Right lung (tissue), 10 donors: ENCODE measurements at places on chromosomes 3 and 15. TPM values are rescaled to one million over a fixed set of nuclear protein-coding genes. Genes with fewer than 3 reads are reported as not detected.
A peak's percentile ranks its signal among the peaks of the same experiment; 100 is the strongest.

GRCh38 chr3:119585856-119586570 is 6.7 kb downstream of the ADPRH start:
- no peak for DNase-seq

DNA sequence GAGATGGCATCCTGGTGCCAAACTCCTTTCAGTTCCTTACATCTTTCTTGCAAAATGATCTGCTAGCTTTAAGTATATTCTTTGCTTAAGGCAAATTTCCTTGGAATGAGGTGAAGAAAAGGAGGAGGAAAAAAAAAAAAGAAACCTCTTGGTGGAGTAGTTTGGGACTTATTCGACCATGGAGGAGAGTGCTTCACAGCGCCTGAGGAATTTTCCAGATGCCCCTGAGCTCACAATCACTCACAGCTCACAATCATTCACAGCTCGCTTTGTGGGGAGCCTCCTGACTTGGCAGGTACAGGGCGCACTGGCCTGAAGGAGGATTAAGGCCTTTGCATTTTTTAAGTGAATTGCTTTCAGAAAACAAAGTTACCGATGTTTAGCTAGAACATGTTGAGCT is 53.9 kb downstream of the BOC start:
- DNase-seq = no peak

- DNase-seq = no peak
Measured at GRCh38 chr3:49793486-49794085, 6.1 kb downstream of the CDHR4 start.

The DPH6 gene
- polyA plus RNA-seq = 15.5 TPM

- no peak for DNase-seq
Measured at GRCh38 chr3:72067721-72068120, 282.8 kb upstream of the PROK2 start.

The PLA2G4D gene
- polyA plus RNA-seq = 0.12 TPM

DNA sequence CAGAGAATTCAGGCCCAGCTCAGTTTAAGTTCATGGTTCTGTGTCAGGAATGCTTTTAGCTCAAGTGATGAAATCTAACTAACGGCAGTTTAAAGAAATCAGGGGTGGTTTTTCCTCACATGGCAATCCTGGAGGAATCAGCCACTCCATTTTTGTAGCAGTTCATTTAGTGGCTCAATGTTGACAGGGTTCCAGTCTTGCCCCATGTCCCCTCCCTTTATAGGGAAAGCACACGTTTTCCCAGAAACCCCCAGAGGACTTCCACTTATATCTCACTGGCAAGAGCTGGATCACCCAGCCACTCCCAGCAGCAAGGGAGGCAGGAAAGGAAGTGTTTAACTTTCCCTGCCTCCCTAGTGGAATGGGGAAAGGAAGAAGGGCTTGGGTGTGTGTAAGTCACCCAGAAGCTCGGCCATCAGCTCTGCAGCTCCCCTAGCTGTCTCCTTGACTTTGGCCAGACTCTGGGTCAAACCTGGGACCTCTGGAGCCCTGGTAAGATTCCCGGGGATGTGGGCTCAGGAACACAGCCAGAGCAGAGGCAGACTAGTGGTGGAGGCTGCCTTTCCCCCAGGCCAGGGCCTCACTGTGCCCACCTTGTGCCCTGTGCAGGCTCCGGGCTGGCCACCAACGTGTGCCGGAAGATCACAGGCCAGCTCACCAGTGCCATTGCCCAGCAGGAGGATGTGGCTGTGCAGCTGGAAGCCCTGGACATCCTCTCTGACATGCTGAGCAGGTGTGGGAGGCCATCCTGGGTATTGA is 11.3 kb downstream of the CAND2 start:
- no peak for DNase-seq

DNA sequence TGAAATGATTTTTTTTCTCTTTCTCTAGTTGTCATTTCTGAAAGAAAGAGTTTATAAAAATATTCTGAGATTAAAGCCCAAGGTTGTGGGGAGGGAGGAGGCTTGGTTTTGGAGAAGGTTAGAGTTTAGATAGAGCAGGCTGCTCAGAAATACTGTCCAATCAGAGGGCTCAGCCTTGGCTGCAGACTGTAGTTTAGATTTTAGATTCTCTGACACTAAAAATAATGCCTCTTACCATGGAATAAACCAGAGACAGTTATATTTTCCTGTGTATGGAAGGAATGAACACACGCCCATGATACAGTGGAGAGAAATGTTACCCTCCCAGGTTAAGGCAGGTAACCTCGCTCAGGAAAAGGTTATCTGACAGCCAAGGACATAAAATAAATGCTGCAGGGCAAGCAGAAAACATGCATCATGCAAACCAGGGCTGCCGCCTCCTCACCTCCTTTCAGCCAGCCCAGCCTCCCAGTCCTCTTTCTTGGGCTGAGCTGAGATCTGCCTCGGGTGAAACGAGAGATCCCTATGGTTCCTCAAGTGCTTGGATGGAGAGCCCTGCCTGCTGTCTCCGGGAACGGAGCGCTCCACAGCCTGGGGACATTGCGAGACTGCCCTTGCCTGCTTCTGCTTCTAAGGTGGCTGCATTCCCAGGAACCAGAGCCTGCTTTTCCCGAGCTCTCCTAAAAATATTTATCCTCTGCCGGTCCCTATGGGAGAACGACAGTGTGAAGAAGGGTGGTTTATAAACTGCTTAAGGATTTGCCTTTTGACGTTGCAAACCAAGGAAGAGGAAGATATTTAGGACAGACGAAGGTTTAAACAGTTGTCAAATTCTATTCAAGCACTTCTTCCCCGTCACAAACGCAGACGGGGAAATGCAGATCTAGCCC is 848 bp downstream of the NCEH1 start:
- peak; percentile 12 for DNase-seq

The IL16 gene
- 15.3 TPM for polyA plus RNA-seq

- no peak for DNase-seq
Measured at GRCh38 chr3:67459796-67460195, 194.6 kb downstream of the SUCLG2 start.

DNA sequence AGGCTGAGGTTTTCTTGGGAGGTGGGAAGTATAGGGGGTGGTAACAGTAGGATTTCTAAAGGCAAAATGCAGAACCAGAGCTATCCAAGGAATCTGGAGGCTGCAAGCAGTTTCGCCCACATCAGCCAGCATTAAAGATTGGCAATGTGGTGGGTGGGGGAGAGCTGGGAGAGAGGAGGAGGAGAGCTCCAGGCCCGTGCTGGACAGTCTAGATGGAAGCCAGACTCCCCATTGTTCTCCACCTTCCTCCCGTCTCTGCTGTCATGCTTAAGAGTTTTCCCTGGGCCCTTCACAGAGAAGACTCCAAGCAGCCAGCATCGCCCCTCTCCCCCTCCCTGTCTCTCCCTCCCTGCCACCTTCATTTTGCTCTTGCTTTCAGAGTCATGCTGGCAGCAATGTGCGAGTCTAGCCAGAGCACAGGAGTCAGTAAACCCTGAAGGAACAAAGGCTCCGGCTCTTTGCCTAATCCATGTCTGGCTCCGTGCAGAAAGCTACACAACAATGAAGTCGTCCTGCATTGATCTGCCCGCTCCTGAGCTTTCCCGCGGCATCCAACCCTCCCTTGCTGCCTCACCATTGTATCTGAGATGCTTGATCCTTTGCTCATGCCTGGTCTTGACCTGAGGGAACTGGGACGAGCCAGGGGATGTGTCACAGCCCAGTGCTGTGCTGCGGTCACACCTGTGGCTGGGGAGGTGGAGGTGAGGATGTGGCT is 282.9 kb downstream of the NTRK3 start:
- DNase-seq = no peak

The GOLGA8T gene
- polyA plus RNA-seq = 0.21 TPM

GRCh38 chr3:141307351-141308059 is 60.8 kb upstream of the ZBTB38 start:
- no peak for DNase-seq

- no peak for DNase-seq
Measured at GRCh38 chr15:35167675-35168074, 82.6 kb upstream of the NANOGP8 start.

DNA sequence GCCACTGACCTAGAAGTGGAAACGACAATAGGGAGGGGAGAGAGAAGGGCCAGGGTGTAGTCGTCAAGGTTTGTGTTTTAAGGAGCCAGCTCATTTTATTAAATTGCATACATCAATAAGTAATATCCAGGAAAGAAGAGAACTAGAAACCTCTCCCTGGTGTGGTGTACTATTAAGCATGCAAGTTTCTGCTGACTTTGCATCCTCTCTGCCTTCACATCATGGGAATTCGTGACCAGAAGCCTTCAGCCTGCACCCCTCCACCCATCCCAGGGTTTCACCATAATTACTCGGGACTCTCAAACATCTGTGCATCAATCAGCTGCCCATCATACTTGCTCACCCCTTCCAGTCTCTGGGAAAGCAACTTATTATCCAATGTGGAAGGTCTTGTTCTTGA is 70.9 kb upstream of the UBE3A start:
- DNase-seq = no peak

GRCh38 chr3:73327052-73327451 is 265.6 kb downstream of the EBLN2 start:
- DNase-seq = no peak

DNA sequence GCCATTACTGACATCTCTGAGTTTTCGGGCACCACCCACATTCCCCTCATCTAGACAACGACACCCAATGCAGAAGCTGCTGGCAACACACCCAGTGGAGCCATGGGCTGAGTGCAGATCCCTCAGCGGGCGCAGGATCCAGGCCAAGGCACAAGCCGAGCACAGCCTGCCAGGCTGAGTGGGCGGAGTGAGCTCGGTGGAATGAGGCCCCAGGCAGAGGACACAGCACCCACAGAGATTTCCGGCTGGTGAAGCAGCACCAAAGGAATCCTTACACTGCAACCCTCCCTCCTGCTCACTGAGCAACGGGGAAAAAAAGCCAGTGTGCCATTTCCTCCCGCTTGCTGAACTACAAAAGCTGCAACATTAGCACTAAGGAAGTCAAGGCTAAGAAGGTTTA is 34.3 kb downstream of the ZMAT3 start:
- DNase-seq = no peak

- DNase-seq = no peak
Measured at GRCh38 chr15:34039790-34040113, 748 bp upstream of the AVEN start.

- DNase-seq = no peak
Measured at GRCh38 chr3:47428662-47429061, 47.1 kb downstream of the SCAP start.

- no peak for DNase-seq
Measured at GRCh38 chr15:80286055-80286454, 34.0 kb upstream of the CTXND1 start.

- DNase-seq = peak; percentile 74
Measured at GRCh38 chr3:51975852-51976549, 1.1 kb downstream of the ABHD14A start.

DNA sequence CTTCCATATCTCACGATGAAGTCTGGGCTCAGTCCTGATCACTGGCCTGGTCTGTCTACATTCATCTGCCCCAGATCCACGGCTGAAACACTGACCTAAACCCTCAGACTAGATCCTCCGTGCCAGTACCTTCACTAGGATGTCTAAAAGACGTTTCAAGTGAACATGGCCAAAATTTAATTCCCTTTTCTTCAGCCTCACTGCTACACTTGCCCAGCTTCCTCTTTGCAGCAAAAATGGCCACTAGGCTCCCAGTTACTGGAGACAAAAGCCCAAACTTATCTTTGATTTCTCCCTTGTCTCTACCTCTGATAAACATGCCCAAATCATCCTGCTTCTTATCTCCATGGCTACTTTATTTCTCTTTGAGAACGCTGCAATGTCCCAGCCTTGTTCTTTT is 1.7 kb downstream of the RASSF1 start:
- no peak for DNase-seq
